A673 (cell line): ENCODE measurements at places on chromosomes 1 and 21. TPM values are rescaled to one million over a fixed set of nuclear protein-coding genes. Genes with fewer than 3 reads are reported as not detected.

The S100A12 gene
- not detected in 2 replicates for total RNA-seq

The OR2AK2 gene
- not detected in 2 replicates for total RNA-seq

The CORT gene
- 1.4 and 2.0 TPM in 2 replicates for total RNA-seq

The LAMC1 gene
- 95.5 and 98.6 TPM in 2 replicates for total RNA-seq

GRCh38 chr1:231554969-231555368 lies 26.5 kb downstream of the TSNAX start:
- no peak overlapping the region for H3K4me3 ChIP-seq
- DNase-seq = no peak
- no peak overlapping the region for H3K27ac ChIP-seq
- H3K27me3 ChIP-seq = no peaks in the 10 kb centered on the region

DNA sequence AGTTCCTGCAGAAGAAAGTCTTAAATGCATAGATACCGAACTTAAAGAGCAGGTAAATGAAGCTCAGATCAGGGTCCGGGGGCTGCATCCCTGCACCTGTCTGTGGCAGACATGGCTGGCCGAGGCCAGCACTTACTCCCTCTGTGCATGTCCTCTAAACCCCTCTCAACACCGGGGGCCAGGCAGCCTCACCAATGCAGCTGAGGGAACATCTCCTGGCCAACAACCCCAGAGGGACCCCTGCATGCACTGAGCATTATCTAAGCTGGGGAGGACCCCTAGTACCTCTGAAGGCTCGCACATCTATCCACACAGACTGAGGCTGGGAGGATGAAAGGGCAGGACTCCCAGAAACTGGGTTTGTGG lies 18.4 kb downstream of the TTC34 start:
- H3K4me1 ChIP-seq = no peaks in the 10 kb centered on the region
- no peak overlapping the region for H3K4me3 ChIP-seq
- DNase-seq = no peak
- H3K27me3 ChIP-seq = no peaks in the 10 kb centered on the region
- no peak overlapping the region for H3K27ac ChIP-seq

DNA sequence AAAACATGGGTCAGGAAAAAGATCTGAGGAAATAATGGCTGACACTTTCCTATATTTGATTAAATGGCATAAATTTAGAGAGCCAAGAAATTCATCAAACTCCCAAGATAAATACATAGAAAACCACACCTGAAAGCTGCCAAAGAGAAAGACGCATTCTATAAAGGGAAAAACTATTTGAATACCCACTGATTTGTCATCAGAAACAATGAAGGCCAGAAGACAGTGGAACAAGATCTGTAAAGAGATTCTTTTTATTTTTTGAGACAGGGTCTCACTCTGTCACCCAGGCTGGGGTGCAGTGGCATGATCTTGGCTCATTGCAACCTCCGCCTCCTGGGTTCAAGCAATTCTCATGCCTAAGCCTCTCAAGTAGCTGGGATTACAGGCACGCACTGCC lies 17.4 kb downstream of the SDE2 start:
- H3K27me3 ChIP-seq = no peaks in the 10 kb centered on the region
- no peak overlapping the region for H3K4me3 ChIP-seq
- no peak overlapping the region for H3K27ac ChIP-seq
- no peak for DNase-seq
- H3K4me1 ChIP-seq = no peaks in the 10 kb centered on the region

DNA sequence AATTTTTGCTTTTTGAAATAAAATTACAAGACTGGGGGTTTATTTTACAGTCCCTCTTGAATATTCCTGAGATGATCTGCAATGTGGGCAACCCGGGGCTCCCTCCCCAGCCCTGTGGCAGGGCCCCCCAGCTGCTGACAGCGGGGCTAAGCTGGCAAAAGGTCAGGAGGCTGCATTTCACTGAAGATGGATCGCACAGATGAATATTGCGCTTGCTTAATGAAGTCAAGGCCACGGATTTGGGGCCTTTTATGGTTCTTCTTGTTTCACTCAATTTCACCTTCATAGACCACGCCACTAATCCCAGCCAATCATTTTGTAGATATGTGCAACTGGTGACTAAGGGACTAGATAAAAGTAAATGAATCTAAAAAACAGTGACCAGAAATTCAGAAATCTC lies 50.8 kb upstream of the SLC22A15 start:
- no peak for DNase-seq
- H3K27me3 ChIP-seq = no peaks in the 10 kb centered on the region
- no peaks in the 10 kb centered on the region for H3K36me3 ChIP-seq
- no peak overlapping the region for H3K4me3 ChIP-seq

- H3K27ac ChIP-seq = no peak overlapping the region
- DNase-seq = no peak
- H3K4me3 ChIP-seq = no peak overlapping the region
- peaks cover 6% of the 10 kb centered on the region for H3K4me1 ChIP-seq
Observed at GRCh38 chr1:8213136-8213535, 104.8 kb upstream of the SLC45A1 start.

DNA sequence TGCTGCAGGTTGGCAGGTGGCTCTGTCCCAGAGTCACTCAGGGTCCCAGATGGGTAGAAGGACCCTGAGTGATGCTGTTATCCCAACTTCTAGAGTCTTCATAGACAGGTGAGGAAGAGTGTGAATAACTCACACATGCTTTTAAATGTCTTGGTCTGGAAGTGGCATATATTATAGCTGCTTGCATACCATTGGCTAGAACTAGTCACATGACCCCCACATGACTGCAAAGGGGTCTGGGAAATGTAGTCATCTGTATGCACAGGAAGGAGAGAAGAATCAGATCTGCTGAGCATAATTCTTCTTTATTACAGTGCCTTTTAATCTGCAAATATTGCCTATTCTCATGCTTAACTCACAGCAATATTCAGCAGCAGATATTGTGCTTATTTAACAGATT lies 28.2 kb upstream of the KLHDC7A start:
- H3K27me3 ChIP-seq = no peaks in the 10 kb centered on the region
- H3K36me3 ChIP-seq = no peaks in the 10 kb centered on the region
- peak; percentile 50 for DNase-seq
- H3K27ac ChIP-seq = no peak overlapping the region
- no peak overlapping the region for H3K4me3 ChIP-seq
- no peaks in the 10 kb centered on the region for H3K4me1 ChIP-seq

DNA sequence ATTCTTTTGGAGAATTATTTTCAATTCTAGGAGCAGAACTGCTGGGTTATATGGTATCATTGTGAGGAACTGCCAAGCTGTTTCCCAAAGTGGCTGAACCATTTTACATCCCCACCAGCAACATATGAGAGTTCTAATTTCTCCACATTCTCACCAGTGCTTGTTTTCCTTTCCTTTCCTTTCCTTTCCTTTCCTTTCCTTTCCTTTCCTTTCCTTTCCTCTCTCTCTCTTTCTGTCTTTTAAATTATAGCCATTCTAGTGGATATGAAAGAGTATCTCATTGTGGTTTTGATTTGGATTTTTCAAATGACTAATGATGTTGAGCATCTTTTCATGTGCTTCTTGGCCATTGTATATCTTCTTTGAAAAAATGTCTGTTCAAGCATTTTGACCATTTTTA lies 45.3 kb downstream of the RUNX3 start:
- no peak overlapping the region for H3K27ac ChIP-seq
- DNase-seq = no peak
- H3K4me3 ChIP-seq = no peak overlapping the region
- H3K4me1 ChIP-seq = no peaks in the 10 kb centered on the region

- H3K27me3 ChIP-seq = peaks cover 23% of the 10 kb centered on the region
- no peak for DNase-seq
- no peaks in the 10 kb centered on the region for H3K4me1 ChIP-seq
- no peak overlapping the region for H3K4me3 ChIP-seq
- H3K36me3 ChIP-seq = no peaks in the 10 kb centered on the region
Observed at GRCh38 chr1:218034468-218034867, 250.6 kb upstream of the RRP15 start.

DNA sequence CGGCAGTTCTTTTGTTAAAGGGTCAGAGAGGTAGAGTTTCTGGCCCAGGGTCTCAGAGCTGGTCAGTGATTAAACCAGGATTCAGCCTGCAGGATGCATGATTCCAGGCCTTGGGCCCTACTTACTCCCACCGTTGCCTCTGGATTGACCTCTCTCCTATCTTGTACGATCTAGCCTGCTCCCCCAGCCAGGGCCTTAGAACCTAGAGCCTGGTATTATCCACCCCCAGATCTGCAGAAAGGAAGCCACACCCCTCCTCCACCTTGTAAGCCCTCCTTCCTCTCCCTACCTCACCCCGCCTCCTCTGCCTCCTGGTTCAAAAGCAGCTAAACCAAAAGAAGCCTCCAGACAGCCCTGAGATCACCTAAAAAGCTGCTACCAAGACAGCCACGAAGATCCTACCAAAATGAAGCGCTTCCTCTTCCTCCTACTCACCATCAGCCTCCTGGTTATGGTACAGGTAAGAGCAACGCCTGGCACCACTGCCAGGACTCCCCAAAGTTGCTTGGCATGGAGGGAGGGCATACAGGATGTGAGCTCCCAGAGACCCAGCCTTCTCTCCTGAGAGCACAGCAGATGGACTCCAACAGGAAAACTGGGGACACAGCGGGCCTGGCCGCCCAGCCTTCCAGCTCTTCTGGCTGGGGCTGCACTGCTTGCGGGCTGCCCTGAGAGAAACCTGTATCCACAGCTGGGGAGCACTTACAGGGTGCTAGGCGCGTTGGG lies at the start of gene CD52:
Gene CD52 (plus strand): TSS at position 347 of the 726 bp plus-strand sequence. CDS start 60 bp downstream, at position 407.
- H3K36me3 ChIP-seq = no peaks in the 10 kb centered on the region
- H3K4me3 ChIP-seq = no peak within 1 kb of the TSS
